NCI-H2081 treated with DMSO at 0.1 percent for 48 hours (cell line): ENCODE measurements at places on chromosomes 13 and 19.

- no peak for DNase-seq
Measured at GRCh38 chr19:40800997-40801377, 2.0 kb downstream of the EGLN2 start.

DNA sequence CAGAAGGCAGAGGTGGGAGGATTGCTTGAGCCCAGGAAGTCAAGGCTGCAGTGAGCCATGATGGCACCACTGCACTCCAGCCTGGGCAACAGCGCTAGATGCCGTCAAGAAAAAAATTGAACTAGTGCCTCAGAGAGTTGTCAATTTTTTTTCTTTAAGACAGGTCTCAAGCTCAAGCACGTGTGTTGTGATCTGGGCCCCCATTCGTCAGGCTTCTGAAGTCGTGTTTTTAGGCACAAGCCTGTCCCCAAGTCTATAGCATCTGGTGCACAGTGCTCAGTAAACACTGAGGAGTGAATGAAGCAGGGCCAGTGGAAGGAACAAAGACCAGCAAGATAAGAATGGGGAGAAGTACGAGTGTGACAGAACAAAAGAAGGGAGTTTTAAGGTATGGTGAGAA lies 23.7 kb upstream of the LAMP1 start:
- DNase-seq: no peak

- DNase-seq: no peak
Measured at GRCh38 chr13:74931698-74932433, 550.1 kb downstream of the TBC1D4 start.

GRCh38 chr19:33456076-33456844 lies 65.3 kb downstream of the PEPD start:
- no peak for DNase-seq

DNA sequence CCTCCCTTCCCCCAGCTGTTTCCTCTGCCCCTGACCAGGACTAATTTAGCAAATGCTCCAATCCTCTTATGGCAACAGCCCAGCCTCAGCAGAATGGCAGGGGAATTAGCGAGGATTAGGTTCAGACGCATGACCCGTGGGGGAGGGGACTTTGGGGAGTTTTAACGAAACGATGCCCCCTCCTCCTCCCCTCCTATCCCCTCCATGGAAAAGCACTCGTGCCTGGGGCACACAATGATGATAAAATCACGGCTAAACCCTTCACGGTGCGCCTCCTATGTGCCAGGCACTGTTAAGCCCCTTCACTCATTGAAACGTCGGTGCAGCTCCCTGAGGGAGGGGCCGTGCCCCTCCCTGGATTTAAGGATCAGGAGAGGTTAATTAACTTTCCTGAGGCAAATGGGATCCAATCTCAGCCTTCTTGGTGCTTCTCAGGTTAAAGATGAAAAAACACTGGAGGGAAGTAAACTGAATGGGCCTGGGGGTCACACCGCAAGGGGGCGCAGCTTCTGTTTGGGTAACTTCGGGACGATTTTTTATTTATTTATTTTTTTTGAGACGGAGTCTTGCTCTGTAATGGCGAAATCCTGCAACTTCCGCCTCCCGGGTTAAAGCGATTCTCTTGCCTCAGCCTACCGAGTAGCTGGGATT lies 10.1 kb upstream of the TPRX2 start:
- no peak for DNase-seq

DNA sequence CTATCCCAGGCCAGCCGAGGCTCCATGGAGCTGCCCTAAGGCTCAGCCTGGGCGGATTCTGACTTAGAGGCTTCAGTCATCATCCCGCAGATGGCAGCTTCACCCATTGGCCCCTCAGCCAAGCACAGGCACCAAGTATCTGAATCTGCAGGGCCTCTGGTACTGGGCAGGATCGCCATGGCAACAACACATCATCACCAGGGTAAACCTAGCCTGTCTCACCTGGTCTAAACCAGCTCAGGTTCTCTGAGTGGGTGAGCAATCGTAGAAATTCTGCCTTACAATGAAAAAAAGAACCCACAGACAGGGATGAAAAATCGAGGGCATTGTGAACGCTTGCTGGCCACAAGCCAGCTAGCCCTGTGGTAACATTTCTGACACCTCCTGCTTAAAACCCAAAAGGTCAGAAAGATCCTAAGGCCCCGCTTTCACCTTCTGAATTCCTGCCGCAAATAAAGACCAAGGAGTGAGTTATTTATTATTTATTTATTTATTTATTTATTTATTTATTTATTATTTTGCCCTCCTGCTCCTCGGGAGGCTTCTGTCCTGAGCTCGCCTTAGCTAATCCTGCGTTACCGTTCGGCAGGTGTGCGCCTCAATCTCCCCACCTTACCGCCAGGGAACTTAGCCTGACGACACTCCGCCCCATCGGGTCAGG lies 12.0 kb upstream of the CEACAM21 start:
- no peak for DNase-seq
